ENCODE measurements at places on chromosomes 1 and 21. TPM values are rescaled to one million over a fixed set of nuclear protein-coding genes. Genes with fewer than 3 reads are reported as not detected.

Gene CNR2
- not detected for total RNA-seq

Gene HMGCS2
- not detected for total RNA-seq

Gene GJA9
- total RNA-seq, result not detected

Gene AMY1A
- not detected for total RNA-seq

Gene RPL11
- 1,125 TPM for total RNA-seq

Gene TMEM9
- 46.1 TPM for total RNA-seq

Gene MYOM3
- 0.26 TPM for total RNA-seq

Gene PRAMEF26
- total RNA-seq, result not detected

DNA sequence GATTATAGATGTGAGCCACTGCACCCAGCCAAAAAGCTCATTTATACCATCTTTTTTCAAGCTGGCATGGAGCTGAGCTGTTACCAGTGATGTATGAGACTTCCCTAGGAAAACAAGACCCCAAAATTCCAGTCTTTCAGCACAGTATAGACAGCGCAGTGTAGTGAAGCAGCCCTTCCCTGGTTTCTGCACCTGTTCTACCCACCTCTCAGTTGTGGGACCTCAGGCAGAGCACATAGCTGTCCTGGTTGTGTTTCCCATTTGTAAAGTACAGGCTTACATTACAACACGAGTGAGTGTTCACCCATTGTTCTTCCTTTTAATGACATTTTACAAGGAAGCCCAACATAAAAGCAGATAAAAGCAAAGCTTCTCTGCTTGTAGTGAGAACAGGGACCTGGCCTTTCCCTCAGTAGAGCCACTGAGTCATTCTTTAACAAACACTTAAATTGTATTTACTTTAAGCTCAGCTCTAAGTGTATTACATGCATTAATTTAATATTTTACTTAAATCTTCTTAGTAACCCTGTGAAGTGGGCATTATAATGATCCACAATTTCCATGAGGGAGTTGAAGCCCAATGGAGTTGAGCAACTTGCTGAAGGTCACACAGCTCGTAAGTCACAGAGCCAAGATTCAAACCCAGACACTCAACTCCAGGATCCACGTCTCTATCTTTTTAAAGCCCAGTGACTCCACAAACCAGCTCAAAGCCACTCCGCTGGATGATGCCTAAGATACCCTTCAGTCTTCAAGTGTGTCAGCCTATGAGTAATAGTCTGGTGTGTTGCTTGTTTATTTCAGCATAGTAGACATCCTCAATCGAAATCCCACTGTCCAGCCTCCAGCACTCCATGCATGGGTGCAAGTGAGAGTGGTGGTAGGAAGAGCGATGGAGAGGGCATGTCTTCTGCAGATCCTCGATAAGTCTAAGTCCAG is 40.5 kb upstream of the CAPZB start:
- no peaks in the 10 kb centered on the region for H3K36me3 ChIP-seq
- H3K27ac ChIP-seq, result no peak overlapping the region
- H3K4me1 ChIP-seq, result peaks cover 18% of the 10 kb centered on the region
- H3K27me3 ChIP-seq, result no peaks in the 10 kb centered on the region
- no peak overlapping the region for H3K4me3 ChIP-seq

DNA sequence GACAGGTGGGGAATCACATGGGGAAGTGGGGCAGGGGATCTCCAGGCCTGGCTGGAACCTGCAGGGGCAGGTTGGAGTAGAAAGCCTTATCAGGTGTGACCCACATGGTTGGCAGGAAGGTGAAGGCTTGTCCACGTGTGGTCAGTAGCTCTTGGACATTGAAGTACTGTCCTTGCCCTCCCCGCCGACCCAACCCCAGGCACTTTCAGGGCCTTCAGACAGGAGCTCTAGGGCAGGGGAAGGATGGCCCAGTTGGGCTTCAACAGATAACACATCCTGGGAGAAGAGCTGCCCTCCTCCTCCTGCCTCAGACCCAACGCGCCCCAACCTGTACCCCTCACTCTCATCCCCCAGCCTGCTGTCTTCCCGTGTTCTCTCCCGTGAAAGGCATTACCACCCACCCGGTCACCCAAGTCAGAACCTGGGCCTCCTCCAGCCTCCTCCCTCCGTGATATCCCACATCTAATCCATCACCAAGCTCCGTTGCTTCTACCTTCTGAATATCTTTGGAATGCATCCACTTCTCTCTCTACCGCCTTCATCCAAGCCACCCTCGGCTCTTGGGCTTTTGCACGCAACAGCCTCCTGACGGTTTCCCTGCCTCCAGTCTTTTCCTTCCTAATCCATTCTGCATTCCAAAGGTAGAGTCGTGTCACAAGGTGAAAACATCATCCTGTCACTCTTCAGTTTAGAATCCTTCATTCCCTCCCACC is 15.9 kb downstream of the PTPRF start:
- no peak overlapping the region for H3K27ac ChIP-seq
- H3K36me3 ChIP-seq, result peaks cover 6% of the 10 kb centered on the region
- H3K4me1 ChIP-seq, result peaks cover 81% of the 10 kb centered on the region

GRCh38 chr1:215584389-215584788 is 17.3 kb downstream of the KCTD3 start:
- no peak overlapping the region for H3K27ac ChIP-seq
- H3K27me3 ChIP-seq, result no peaks in the 10 kb centered on the region
- peaks cover 4% of the 10 kb centered on the region for H3K4me1 ChIP-seq
- no peak overlapping the region for H3K4me3 ChIP-seq
- peaks cover 50% of the 10 kb centered on the region for H3K36me3 ChIP-seq

DNA sequence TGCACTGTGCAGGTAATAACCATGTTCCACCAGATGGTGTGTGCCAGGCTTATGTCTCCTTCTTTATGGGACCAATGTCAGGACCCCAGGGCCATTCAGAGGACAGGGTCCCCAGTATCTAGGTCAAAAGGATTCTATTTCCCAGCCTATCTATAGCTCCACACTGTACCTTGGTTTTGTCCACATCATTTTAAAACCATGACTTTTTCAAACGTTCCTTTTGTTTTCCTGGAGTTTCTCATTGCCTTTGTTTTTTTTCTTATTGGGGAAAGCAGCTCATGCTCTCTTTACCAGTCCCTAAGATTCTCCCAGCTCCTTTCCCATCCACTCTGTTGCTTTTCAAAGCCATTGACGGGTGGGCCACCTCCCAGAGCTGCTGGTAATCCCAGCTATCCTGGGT is 12.6 kb downstream of the PLCH2 start:
- H3K27ac ChIP-seq, result no peak overlapping the region
- DNase-seq, result no peak
- H3K4me3 ChIP-seq, result no peak overlapping the region
- peaks cover 20% of the 10 kb centered on the region for H3K27me3 ChIP-seq
- no peaks in the 10 kb centered on the region for H3K4me1 ChIP-seq

DNA sequence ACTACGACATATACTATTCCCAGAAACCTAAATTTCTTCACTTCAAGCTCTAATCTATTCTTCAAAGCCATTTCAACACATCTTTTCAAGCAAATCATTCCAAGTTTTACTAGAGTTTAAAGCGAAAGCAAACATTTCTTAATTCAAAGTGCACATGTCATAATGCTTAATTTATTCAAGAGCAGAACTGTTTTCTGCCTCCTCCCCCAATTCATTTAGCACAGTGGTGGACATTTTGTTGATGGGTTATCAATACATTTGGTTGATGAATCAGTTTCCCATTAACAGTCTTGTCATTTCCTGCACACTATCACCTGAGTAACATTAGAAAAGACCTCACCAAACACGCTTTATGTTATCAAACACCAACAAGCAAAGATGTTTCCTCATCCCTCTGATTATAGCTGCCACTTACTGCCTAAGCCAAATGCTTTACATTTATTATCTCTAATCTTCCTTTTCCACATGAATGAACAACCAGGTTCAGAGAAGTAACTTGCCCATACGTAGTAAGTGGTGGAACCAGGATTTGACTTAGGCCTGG is 2.0 kb downstream of the SRSF4 start:
- no peaks in the 10 kb centered on the region for H3K36me3 ChIP-seq
- H3K27me3 ChIP-seq, result no peaks in the 10 kb centered on the region
- peak overlapping the region; percentile 98 for H3K27ac ChIP-seq
- peaks cover 57% of the 10 kb centered on the region for H3K4me1 ChIP-seq
- no peak for DNase-seq
- peak overlapping the region; percentile 98 for H3K4me3 ChIP-seq

DNA sequence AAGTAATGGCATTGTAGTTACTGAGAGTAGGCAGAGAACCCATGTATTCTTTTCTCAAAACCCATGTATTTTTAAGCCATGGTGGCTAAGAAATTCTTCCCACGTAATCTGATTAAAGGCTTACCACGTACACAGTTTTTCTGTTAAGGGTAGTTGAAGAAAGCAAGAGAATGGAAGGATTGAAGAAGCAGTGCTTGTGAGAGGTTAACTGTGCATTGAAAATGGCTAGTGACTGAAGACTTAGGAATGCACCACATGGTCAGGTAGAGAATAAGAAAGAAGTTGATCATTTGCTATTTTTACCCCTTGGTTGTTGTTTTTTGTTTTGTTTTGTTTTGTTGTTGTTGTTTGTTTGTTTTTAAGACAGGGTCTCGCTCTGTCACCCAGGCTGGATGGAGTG is 178.9 kb upstream of the SNX7 start:
- no peak for DNase-seq
- H3K27ac ChIP-seq, result no peak overlapping the region
- H3K36me3 ChIP-seq, result no peaks in the 10 kb centered on the region
- no peaks in the 10 kb centered on the region for H3K4me1 ChIP-seq

GRCh38 chr1:221100611-221101010 is 221.4 kb downstream of the HLX start:
- no peak overlapping the region for H3K4me3 ChIP-seq
- H3K27ac ChIP-seq, result no peak overlapping the region
- H3K27me3 ChIP-seq, result no peaks in the 10 kb centered on the region
- no peaks in the 10 kb centered on the region for H3K36me3 ChIP-seq
- H3K4me1 ChIP-seq, result no peaks in the 10 kb centered on the region

DNA sequence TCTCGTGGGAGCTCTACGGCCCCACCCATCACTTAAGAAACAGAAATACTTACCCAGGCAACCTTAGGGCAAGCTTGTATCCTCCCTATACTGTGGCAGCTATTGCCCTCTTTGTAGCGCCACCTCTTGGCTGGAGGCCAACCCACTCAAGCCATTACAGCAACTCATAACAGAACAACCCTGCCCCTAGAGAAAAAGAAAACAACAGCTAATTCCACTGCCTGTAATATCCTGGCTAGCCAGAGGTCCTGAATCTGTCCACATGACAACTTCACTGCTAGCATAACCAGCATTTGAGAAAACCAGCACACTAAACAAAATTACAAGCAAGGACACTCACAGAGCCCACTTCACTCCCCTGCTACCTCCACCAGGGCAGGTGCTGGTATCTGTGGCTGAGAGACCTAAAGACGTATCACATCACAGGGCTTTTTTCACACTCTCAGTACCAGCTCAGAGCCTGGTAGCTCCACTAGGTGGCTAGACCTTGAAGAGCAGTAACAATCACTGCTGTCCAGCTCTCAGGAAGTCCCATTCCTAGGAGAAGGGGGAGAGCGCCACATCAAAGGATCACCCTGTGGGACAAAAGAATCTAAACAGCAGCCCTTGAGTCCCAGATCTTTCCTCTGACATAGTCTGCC is 14.5 kb upstream of the MX1 start:
- no peak overlapping the region for H3K4me3 ChIP-seq
- no peaks in the 10 kb centered on the region for H3K4me1 ChIP-seq
- H3K27me3 ChIP-seq, result no peaks in the 10 kb centered on the region
- H3K27ac ChIP-seq, result no peak overlapping the region
- no peak for DNase-seq
- H3K36me3 ChIP-seq, result peaks cover 24% of the 10 kb centered on the region

DNA sequence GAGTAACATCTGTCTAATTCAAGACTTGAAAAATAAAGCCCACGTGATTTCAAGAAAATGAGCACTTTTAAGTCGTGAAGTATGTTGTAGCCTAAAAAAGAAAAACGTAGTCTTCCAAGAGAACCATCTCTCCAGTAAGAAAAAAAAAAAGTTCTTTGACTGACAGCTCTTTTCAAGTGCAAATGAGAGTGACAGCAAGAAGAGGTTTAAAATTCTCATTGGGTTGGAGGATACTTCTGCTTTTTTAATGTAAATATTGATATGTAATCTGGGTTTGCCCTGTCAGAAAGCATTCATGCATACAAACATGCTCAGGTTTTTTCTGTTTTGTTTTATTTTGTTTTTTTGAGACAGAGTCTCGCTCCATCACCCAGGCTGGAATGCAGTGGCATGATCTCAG is 32.3 kb upstream of the PRDM2 start:
- peaks cover 13% of the 10 kb centered on the region for H3K27me3 ChIP-seq
- H3K4me1 ChIP-seq, result peaks cover 5% of the 10 kb centered on the region
- H3K27ac ChIP-seq, result no peak overlapping the region
- no peaks in the 10 kb centered on the region for H3K36me3 ChIP-seq
- DNase-seq, result no peak

- no peak overlapping the region for H3K4me3 ChIP-seq
- no peak overlapping the region for H3K27ac ChIP-seq
- no peak for DNase-seq
- H3K4me1 ChIP-seq, result no peaks in the 10 kb centered on the region
- no peaks in the 10 kb centered on the region for H3K27me3 ChIP-seq
These were observed 81.2 kb upstream of the RAVER2 start for GRCh38 chr1:64663668-64664067.

GRCh38 chr1:213008564-213008963 is 7.1 kb downstream of the ANGEL2 start:
- H3K27ac ChIP-seq, result no peak overlapping the region
- no peak overlapping the region for H3K4me3 ChIP-seq
- DNase-seq, result no peak
- H3K4me1 ChIP-seq, result peaks cover 5% of the 10 kb centered on the region
- peaks cover 11% of the 10 kb centered on the region for H3K36me3 ChIP-seq

- no peak overlapping the region for H3K27ac ChIP-seq
- H3K27me3 ChIP-seq, result no peaks in the 10 kb centered on the region
- no peak overlapping the region for H3K4me3 ChIP-seq
- DNase-seq, result no peak
- H3K36me3 ChIP-seq, result no peaks in the 10 kb centered on the region
- peaks cover 12% of the 10 kb centered on the region for H3K4me1 ChIP-seq
These were observed 25.1 kb upstream of the TINAGL1 start for GRCh38 chr1:31551208-31551607.

DNA sequence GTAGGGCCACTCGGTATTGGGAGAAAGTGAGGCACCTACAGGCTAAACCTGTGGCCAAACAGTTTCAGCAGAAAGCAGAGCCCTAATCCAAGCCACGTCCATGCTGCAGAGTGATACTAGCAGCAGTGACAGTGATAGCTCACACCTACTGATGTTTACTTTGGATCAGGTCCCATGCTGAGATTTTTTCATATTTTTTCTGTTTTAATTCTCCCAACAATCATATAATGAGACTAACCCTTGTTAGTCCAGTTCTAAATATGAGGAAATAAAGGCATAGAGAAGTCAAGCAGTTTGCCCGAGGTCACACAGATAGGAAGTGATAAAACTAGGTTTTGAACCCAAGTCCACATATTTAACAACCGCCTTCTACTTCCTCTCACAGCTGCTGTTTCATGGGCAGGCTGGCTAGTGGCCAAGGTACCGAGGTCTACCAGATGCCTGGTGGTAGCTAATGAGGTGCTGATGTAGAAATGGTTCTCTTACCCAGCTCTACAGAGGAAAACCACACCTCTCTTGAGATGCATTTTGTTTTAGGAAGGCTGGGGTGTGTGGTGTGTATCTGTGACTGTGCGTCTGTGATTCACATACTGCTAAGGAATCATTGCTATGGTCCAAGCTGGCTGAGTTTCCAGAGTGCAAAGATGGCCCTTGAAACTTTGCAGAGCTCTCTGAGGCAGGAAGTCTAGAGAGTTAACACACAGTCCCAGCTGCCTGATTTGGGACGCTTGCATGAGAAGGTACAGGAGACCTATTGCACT is 80.3 kb upstream of the ARTN start:
- H3K4me1 ChIP-seq, result peaks cover 29% of the 10 kb centered on the region
- H3K27ac ChIP-seq, result no peak overlapping the region
- H3K27me3 ChIP-seq, result no peaks in the 10 kb centered on the region

- no peak overlapping the region for H3K27ac ChIP-seq
- H3K4me3 ChIP-seq, result no peak overlapping the region
- DNase-seq, result no peak
- H3K27me3 ChIP-seq, result no peaks in the 10 kb centered on the region
These were observed 97.6 kb downstream of the VAV3 start for GRCh38 chr1:107867422-107867821.
